ENCODE measurements at places on chromosomes 4 and X.

GRCh38 chr4:56250776-56251175 is 136.5 kb downstream of the AASDH start:
- DNase-seq = no peak

DNA sequence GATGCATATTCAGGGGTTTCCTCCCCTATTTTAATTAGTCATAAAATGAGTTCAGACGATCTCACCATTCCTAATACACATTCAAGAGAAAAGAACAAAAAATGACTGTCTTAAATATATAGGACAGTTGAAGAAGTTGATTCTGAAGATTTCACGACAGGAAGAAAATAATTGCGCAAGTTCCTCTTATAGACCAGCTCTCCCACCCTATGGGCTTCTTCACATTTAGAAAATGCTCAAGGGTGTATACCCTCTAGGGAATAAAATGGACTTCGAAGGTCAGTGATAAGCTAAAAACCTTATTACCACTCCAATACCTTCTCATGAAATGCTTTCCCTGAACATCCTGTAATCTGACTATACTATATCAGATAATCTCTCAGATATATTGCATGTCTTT is 149.2 kb upstream of the TEX13C start:
- no peak for DNase-seq

DNA sequence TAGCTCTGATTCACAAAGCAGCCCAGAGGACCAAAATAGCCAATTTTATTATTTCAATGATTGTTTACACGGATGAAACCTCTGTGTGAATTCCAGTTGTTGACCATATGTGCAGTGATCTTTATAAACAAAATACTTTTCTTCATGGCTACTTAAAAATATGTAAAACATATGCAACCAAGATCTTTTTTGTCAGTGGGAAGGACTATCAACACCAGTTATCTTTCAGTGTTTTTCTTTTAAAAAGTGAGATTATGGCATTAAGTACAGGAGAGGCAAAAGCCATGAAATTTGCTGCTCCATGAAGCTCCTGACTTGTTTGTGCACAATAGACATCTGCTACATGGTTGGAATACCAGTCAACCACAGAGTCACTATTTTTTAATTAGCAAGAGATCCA is 184.4 kb downstream of the DKK2 start:
- no peak for DNase-seq

- no peak for DNase-seq
Observed at GRCh38 chrX:17613979-17614588, 123.2 kb upstream of the SCML1 start.

GRCh38 chrX:41148553-41148952 is 63.3 kb downstream of the USP9X start:
- DNase-seq = no peak

- DNase-seq = no peak
Observed at GRCh38 chr4:26426892-26427291, 63.4 kb downstream of the CCKAR start.

DNA sequence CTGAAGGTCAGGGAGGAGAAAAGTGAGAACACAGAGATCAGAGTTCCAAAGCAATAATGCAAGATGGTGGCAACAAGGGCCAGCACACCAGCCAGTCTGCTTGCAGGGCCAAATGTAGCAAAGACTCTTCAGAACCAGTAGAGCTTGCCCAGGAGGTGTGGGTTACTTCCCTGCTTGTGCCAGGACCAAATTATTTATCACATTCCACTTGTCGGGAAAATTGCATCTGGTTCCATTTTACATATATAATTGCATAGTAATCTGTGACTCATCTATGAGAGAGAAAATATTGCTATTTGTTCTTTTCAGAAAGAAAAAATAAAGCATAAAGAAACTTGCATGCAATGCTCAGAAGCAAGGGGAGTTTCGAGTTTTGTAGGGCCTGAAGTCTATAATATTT is 41.4 kb downstream of the MAML3 start:
- DNase-seq = no peak

DNA sequence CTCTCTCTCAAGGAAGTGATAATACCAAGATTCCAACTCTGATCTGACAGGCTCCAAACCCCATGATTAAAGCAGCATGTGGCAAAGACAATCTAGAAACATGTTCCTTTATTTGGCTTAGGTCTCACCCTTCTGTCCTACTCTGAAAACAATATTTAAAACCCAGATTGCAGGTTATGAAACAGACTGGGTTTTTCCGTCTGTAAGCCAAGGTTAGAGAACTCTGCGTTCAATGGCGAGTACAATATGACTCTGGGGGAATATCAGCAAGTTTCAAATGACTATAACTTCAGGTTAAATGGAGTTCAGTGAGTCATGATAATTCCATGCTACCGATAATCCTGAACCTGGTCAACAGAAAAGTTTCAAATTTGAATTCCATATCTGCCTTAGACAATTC is 50.8 kb downstream of the ANAPC10 start:
- no peak for DNase-seq

DNA sequence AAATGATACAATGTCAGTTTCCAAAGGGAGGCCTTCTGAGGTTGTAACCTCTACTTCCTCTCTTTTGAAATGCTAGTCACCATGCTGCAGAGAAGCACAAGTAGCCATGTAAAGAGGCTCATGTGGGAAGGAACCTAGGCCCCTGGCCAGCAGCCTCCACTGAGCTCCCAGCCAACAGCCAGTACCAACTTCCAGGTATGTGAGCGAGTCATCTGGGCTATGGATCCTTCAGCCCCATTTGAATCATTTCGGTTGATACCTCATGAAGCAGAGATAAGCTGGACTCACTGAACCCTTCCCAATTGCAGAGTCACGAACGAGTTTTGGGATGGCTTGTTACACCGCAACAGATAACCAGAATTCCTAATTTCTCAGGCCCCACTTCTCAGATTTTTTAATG is 187.0 kb upstream of the LDB2 start:
- no peak for DNase-seq

DNA sequence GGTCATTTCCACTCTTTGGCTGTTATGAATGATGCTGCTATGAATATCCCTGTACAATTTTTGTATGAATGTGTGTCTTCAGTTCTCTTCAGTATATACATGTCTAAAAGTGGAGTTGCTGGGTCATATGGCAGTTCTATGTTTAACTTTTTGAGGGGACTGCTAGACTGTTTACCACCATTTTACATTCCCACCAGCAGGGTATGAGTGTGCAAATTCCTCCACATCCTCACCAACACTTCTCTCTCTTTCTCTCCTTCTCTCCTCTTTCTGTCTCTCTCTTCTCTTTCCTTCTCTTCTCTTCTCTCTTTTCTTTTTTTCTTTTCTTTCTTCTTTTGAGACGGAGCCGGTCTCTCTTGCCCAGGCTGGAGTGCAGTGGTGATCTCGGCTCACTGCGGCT is 7.8 kb downstream of the WWC2 start:
- no peak for DNase-seq

DNA sequence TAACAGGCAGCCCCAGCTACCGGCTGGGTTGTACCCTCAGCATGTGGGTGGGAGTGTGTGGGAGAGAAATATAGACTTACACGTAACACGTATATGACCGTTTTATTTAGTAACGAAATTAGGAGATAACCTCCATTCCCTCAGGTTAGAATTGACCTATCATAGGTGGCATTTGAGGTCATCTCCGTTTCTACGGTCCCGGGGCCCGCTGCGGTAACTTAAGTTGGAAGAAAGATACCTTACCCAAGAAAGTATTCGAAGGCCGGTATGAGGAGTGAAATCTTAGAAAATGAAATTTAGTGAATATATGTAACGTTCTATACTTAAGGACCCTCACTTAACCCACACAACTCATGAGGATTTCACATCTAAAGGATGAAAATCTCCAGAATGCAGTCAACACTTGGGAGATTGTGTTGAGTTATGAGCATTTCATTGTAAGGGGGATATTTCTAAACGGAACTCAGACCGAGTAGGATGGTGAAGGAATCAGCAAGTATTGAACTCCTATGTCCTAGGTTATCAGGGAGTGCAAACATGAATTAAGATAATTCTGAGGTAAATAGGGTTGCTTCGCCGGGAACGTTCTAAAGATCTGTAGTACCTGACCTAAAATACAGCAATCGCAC is 891 bp downstream of the CISD2 start:
- no peak for DNase-seq

GRCh38 chrX:38166478-38167083 is 54.1 kb downstream of the SRPX start:
- DNase-seq = no peak

GRCh38 chr4:175034986-175035705 is 117.0 kb downstream of the ADAM29 start:
- no peak for DNase-seq

GRCh38 chrX:84358271-84358670 is 144.0 kb downstream of the HDX start:
- no peak for DNase-seq

DNA sequence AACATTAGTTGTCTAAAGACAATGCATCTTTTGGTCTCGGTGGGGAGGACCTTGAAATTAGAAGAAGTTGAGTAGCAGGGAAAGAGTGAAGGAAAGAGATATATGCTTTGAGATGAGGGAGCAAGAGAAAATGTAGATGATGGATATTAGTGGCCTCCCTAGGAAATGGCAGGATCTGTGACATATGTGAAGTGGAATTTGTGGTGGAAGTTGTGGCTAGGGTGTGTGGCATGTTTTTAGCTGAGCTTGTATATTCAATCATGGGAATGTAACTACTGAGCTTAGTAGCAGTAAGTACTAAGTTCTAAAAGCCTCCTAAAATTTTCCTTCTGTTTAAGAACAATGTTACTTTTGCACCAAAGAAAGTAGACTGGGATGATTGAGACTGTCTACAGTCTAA is 382.8 kb upstream of the CTSO start:
- no peak for DNase-seq

GRCh38 chr4:76736414-76736813 is 161.5 kb downstream of the SOWAHB start:
- DNase-seq = no peak

DNA sequence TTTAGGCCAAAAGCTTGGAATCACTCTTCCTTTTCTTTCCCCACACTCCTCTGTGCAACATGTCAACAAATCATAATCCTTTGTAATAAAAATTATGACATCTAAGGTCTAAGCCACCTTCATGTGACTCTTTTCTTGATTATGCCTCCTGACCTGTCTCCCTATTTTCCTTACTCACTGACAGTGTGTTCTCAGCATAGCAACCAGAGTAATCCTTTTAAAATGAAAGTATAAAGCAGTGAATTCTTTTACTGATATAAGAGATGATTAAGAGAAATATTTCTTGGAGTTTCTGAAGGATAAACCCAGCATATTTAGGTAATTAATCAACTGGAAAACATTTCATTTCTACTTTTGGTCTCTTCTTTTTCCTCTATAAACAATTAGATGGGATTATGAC is 44.7 kb downstream of the USO1 start:
- no peak for DNase-seq

- no peak for DNase-seq
Observed at GRCh38 chrX:43604753-43605152, 51.3 kb upstream of the MAOA start.

DNA sequence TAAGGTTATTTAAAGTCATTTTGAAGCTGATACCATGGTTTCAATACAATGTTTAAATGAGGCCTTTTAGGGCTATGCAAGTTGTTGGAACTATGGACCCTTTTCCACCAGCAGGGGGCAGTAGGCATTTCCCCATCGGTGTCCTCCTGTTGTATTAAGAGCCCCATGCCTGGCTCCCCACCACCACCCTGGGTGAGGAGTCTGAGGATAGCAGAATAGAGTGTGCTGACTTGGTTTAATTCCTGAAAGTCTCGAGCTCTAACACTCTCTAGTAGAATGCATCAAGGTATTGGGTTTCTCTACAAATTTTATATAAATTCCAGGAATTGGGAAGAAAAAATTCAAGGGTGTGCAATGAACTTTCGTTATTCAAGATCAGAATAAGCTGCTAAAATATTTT is 234.8 kb upstream of the JADE1 start:
- no peak for DNase-seq

DNA sequence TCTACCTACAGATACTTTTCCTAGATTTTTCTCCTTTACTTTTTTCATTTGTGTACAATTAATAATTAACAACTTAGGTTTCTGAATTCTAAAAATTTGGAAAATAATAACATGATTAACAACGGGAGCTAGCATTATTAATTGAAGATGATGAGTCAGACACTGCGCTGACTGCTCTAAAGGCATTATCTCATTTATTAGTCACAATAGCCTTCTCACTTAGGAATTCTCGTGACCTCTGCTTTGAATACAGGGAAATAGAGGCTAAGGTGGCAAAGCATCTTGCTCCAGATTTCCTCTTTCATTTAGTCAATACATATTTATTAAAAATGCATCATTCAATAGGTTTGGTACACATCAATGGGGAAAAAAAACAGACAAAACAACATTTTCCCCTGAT is 441.3 kb downstream of the PCDH18 start:
- no peak for DNase-seq

DNA sequence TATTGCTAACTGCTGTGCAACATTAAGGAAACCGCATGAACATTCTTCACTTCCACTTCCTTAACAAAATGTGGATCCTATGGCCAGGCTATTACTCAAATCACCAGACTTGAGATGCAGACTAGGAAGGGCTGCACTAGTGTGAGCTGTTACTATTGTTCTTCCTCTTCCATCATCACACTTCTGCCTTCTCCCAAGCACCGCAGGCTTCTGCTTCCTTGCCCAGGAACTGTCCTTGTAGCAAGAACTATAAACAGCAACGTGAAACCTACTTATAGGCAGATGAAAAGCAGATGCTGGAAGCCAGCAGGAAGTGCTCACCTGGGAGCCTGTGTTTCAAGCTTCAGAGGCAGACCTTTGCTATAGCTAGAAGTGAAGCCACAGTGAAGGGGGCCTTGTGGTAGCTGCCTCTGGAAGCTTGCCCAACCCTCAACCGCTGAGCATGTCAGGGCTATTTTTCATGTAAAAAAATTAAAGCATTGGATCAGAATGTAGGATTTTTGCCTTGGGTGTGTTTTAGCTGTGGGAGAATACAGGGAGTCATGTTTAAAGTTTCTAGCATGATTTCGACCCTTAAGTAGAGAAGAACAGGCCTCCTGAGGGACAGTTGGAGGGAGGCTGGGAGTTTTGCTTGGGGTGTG is 43.9 kb downstream of the CLNK start:
- no peak for DNase-seq

GRCh38 chr4:159319027-159319426 is 216.1 kb downstream of the RAPGEF2 start:
- no peak for DNase-seq

All from skeletal muscle cell (primary cell).